ENCODE measurements at places on chromosomes 5 and 9.

DNA sequence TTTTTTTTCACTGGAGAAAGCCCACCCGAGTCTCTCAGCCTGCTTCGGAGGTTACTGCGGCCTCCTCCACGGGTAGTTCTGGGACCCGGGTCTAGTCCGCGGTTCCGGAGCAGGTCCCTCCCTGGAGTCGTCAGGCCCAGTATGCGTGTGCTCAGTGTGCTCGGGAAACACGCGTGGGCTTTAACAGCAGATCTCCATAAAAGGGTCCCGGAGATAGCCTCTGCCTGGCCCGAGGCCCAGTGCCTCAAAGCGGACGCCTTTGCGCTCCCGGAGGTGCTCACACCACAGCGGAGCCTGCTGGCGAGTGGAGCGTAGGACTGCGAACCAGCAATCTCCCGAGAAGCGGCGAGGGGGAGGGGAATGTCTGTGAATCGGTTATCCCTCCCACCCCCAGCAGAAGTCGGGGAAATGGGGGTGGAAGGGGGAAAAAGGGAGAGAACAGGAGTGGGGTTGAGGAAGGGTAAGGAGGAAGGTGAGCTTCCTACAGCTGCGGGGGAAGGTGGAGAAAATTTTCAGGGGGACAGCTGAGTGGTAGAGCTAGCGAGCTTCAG lies 28.7 kb downstream of the CDKN2A start:
- DNase-seq = no peak

DNA sequence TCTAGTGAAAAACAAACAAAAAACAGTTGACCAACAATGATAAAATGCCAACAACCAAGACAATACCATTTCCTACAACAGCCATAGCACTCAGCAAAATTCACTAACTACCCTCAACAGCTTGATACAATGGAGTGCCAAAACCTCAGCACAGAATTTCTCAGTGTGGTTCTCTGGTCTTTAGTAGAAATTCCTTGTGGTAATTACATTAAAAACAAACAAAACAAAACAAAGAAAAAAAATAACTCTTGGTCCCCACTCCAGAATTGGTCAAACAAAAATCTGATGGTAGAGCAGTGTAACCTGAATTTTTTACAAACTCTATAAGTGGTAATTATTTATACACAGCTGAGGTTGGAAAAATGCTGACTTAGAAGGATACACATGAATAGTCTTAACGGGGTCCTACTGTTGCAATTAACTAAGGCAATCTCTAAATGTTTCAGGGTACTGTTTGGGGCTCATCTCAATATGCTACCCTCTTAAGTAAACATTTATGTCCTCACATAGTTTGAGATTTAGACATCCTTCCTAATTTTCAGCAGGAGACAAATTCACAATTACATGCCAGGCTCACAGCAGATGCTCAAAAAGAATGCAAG lies 13.8 kb downstream of the CSNK1A1 start:
- no peak for DNase-seq

GRCh38 chr9:125867751-125868415 lies 120.7 kb downstream of the PBX3 start:
- no peak for DNase-seq

- no peak for DNase-seq
These were observed 133.6 kb downstream of the SV2C start for GRCh38 chr5:76216748-76217147.

GRCh38 chr9:128048663-128049062 lies 18.5 kb downstream of the NAIF1 start:
- DNase-seq = no peak

DNA sequence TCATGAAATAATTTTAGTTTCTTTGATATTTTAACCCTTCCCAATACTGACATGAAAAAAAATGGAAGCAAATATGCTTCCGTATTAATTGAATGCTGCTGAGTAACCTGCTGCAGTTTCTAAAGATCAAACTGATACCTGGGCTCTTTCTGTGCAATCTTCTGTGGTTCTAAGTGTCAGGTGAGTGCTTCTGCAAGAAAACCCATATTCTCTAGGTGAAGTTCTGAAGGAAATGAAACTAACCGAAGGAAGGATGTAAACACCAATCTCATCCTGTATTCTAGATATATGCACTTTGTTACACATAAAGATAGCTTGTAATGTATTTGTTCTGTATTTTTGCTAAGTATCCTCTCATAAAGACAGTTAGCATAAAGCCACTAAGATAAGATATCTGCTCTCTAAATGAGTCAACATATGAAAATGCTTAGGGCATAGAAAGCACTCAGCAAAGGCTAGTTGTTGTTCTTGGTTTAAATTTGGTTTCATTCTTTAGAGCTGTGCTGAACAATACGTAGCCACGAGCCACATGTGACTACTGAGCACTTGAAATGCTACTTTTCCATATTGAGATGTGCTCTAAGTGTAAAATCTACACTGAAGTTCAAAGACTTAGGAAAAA lies 52.0 kb downstream of the ITGA2 start:
- no peak for DNase-seq

DNA sequence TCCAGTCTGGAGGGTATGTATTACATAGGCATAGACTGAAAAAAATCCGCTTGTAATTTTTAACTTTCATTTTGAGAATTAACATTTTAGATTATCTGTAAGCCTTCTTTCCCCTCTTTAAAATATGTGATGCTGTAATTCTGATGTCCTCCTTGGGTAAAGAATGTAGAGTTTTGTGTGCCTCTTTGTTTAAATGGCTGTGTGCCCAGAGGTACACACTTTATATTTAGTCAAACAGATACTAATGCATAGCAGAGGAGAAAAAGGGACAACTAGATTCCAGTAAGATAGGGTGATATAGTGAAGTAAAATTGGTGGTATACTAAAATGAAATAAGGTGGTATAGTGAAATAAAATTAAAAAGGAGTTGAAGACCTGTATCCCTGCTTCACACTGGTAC lies 1.3 kb downstream of the FBXO38 start:
- no peak for DNase-seq

- no peak for DNase-seq
These were observed 422.2 kb downstream of the NR2F1-AS1 start for GRCh38 chr5:93158841-93159240.

DNA sequence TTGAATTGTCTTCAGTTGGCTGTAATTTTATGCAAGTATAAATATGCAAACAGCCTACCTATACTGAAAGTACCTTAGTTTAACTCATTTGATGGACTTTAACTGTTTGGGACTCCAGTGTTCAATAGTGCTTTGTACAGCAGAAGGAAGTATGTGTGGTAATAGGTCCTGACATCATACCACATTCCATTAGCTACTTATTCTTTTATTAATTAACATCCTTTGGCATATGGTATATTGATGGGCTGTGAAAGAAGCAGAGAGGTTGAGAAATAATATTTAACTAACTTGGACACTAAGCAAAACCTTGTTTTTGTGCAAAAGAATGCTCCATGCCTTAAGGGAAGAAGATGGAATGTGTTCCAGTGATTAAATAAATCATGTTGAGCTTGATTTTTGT lies 97.6 kb upstream of the SEMA6A start:
- DNase-seq = no peak

- DNase-seq = no peak
These were observed 39.4 kb upstream of the SMIM32 start for GRCh38 chr5:136232316-136232715.

GRCh38 chr5:81450940-81451339 lies 57.0 kb upstream of the ACOT12 start:
- no peak for DNase-seq

DNA sequence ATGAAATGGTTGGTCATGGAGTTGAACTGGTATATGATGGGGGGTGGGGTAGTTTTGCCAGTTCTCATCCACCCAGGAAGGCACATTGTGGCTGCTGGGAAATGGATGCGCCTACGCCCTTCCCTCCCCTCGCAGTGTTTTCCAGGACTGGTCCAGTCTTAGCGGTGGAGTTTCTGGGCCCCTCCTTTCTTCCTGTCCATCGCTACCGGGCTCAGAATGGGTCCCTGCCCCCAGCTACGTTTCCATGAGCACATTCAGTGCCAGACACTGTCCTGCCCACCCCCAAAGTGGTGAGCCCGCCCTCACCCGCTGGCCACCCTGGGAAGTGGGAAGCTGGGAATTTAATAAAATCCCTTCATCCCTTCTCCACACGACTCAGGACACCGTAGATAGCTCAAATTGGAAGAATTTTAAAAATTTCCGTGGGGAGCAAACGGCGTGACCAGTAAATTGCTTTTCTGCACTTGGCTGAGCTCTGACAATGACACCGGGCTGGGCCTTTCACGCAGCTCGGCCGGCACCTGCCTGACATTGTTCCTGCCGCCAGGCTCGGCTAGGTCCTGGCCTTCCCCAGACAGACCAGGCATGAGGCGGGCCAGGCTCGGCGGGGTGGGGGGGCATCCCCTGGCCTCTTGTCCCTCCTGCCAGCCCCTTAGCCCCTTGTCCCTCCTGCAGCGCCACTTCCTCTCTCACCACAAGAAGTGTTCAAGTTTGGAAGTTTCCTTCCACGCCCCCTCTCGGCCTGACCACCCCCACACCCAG lies 3.6 kb downstream of the FGF18 start:
- no peak for DNase-seq

All from stimulated activated CD8-positive, alpha-beta memory T cell treated with anti-CD3 and anti-CD28 coated beads, Interleukin-4, amount 100 ng/mL, for 4 hours (primary cell).